ENCODE measurements at places on chromosomes 6 and 20.

DNA sequence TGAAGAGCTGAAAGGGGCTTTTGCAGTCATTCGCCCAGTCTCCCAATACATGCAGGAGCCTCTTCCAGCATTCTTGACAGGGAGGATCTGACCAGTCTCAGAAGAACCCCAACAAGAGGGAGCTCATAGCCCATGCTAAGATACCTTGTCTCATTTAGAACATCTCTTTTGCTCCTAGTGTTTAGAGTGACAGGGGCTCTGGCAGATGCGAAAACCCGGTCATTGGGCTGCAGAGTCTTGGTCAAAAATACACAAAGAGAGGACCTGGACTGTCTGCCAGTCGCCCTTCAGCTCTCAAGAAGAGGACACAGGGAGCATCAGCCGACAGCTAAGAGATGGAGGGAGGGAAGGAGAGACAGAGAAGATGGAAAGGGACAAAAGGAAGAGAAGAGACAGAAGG, 700 bp downstream of the GUCA1B start:
- no peak for DNase-seq

DNA sequence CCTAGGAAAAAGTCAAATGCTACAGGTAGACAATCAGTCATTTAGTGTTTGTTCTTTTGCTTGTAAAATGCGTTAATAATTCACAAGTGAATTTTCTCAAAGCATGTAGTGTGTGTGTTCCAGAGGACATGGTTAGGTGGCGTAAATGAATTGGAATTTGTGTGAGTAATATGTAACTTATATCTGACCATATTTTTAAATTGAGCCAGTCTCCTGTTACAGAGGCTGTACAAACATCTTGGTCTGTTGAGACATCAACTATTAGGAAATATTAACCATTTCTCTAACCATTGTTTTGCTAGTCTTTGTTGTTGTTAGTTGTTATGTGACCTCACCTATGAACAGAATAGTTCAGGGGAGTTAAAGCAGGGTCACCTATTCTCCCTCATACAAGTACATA, 22.7 kb downstream of the MCM8 start:
- DNase-seq: no peak

- no peak for DNase-seq
Measured at GRCh38 chr6:111553580-111553979, 52.1 kb downstream of the TRAF3IP2 start.

DNA sequence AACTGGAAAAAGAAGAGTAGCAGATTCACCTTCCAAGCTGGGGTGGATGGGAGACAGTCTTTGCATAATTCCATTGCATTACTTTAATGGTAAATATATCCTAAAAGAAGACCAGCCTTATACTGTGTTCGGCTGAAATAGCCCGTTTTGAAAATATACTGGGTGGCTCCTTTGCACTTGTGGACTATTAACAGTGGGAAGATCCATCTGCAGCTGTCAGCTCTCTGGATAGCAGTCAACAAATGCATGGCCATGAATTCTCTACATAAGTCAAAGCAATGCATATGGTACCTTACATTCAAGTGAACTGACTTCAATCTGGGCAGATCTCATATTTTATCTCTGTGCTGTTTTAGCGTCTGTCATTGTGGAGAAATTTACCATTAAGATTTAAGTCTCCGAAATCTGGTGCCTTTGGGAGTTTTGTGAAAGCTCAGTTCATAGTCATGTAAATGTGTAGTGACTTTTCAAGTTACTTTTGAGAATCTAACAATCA, 400.6 kb upstream of the RNF217 start:
- DNase-seq: no peak

- no peak for DNase-seq
Measured at GRCh38 chr6:102415891-102416290, 1022.4 kb downstream of the GRIK2 start.

GRCh38 chr6:42551217-42551616, 12.6 kb upstream of the UBR2 start:
- DNase-seq: no peak

- no peak for DNase-seq
Measured at GRCh38 chr20:58268936-58269619, 40.4 kb upstream of the RAB22A start.

DNA sequence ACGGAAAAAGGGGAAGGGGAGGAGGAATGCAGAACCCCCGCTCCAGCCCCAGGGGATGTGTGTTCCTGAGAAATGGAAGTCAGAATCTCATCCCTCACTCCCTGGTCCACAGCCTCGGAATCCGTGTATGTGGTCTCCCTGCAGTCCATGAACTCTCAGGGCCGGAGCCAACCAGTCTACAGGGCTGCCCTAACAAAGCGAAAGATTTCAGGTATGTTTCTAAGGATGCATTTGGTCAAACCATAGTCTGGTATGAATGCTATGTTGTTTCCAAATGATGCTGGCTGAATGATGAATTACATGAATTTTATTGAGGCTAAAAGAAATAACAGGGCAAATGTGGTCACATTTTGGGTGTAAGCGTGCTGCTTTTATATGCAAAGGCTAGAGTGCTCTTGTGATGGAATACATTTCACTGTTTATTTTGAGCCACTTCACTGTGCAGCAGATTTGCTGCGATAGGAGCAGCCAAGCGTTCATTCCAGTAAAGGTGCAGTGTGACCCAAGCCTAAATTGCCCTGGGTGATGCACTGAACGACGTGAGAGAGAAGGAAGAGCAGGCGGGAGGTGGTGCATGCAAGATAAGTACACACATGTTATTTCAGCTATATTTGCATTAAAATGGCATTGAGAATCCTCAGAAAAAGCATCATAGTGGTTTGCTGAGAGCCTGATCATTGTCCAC, 52.4 kb downstream of the FNDC1 start:
- no peak for DNase-seq

DNA sequence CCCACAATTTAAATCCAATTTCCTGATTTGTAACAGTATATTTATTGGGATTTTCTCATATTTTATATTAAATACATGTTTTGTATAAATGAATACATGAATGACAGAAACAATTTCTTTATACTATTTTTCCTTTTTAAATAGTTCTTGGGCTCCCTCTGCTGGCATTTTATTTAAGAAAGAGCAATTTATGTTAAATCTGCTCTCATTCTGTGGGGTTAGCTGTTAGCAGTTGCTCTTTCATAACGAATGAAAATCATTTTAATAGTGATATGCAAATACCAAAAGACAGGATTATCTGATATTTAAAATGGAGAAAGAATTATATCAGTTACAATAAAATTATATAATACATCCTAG, 118.3 kb downstream of the RALGAPA2 start:
- DNase-seq: no peak

Measured in CD4-positive, alpha-beta T cell treated with Interferon gamma for 1 hour (primary cell).